ENCODE measurements at places on chromosomes 6 and 20. TPM values are rescaled to one million over a fixed set of nuclear protein-coding genes. Genes with fewer than 3 reads are reported as not detected.

DNA sequence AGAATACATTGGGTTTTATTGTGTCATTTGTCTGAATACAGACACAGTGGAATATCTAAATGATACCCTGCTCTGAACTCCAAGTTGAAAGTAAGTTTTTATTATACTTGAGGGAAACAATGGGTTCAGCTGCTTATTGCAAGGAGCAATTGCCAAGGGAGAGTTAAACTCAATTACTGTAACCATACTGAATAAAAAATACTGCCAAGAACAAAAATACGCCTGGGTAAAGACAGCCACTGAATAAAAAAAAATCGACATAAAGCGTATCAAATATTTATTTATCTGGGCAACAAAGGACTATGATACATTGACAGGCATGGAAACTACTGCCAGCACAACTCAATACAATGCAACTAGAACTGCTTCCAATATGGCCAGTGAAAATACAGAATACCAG is 18.1 kb downstream of the TFAP2A start:
- no peak for DNase-seq

- DNase-seq: no peak
Observed at GRCh38 chr6:112227992-112228391, 26.4 kb downstream of the LAMA4 start.

The NEU1 gene
- total RNA-seq: 15.5 TPM

The C6orf141 gene
- 0.68 TPM for total RNA-seq

The CALHM4 gene
- not detected for total RNA-seq

The PRSS16 gene
- total RNA-seq: 0.86 TPM

All from activated naive CD8-positive, alpha-beta T cell treated with anti-CD3 and anti-CD28 coated beads, Interleukin-2, amount 10 ng/mL, durations not matched to agents 7 days and 5 days (primary cell).